K562 (cell line): ENCODE measurements at places on chromosomes 6 and 20.

GRCh38 chr6:18509871-18510643, 122.9 kb downstream of the RNF144B start:
- DNase-seq, result peak; percentile 27

- DNase-seq, result no peak
Measured at GRCh38 chr6:958488-958887, 265.5 kb upstream of the EXOC2 start.

GRCh38 chr20:14544688-14545087, 207.3 kb upstream of the FLRT3 start:
- DNase-seq, result no peak

DNA sequence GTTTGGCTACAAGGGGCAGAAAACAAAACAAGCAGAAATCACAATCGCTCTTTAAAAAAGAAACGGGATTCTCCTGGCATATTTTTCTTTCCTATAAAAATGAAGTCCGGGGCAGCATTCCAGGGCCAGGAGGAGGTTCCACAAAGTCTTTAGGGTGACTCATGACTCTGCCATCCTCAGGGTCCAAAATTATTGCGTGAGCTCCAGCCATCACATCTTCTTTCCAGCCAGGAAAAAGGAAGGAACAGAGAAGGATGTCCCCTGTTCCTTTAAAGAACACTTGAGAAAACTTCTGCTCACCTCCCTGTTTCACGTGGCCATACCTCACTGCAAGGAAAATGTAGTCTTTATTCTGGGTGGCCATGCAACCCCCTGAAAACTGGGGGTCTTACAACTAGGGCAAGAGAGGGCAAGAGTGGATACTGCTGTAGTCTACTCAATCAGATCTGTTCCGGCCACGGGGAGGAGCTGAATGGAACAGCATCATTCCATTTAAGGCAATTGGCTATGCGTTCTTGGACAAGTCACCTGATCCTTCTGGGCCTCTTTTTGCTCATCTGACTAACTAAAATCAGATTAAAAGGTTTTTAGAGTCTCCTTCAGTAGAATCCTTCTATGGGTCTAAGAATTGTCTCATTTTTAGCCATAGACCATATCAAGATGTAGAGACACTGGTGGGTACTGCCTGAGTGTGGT, 49.4 kb downstream of the CTCFL start:
- DNase-seq, result no peak
